ENCODE measurements at places on chromosomes 3 and 15.

- DNase-seq: no peak
Observed at GRCh38 chr3:159857840-159858239, 130.8 kb upstream of the IL12A start.

DNA sequence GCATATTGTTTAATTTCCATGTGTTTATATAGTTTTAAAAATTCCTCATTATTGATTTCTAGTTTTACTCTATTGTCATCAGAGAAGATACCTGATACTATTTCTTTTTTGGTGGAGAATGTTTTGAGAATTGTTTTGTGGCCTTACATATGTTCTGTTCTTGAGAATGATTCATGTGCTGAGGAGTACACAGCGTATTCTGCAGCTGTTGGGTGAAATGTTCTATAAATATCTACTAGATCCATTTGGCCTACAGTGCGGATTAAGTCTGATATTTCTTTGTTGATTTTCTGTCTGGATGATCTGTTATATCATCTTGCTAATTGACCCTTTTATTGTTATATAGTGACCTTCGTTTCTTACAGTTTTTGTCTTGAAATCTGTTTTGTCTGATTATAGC is 109.7 kb downstream of the UBE2E2 start:
- no peak for DNase-seq

- no peak for DNase-seq
Observed at GRCh38 chr15:47586653-47587224, 130.6 kb upstream of the SEMA6D start.

GRCh38 chr3:144556392-144556791 is 584.8 kb downstream of the DIPK2A start:
- DNase-seq: no peak

- DNase-seq: no peak
Observed at GRCh38 chr15:39717134-39717533, 65.5 kb downstream of the FSIP1 start.

- DNase-seq: no peak
Observed at GRCh38 chr3:172973799-172974198, 167.2 kb downstream of the SPATA16 start.

DNA sequence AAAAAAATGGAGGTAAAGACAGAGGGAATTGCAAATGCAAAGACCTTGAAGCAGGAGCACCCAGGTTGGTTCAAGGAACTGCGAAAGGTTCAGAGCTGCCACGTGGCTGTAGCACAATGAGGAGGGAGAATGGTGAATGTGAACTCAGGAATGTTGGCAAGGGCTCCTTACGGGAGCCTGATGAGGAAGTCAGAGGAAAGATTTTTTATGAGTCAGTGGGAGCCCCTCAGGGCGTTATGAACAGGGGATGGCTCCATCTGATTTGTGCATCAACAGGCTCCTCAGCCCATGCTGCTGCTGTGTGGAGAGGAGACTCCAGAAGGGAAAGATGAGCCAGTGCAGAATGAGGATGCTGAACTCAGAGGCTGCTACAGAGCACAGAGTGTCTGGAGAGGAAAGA is 194.4 kb downstream of the ARRDC4 start:
- DNase-seq: no peak

GRCh38 chr3:98565237-98565643 is 28.2 kb downstream of the CPOX start:
- DNase-seq: no peak

DNA sequence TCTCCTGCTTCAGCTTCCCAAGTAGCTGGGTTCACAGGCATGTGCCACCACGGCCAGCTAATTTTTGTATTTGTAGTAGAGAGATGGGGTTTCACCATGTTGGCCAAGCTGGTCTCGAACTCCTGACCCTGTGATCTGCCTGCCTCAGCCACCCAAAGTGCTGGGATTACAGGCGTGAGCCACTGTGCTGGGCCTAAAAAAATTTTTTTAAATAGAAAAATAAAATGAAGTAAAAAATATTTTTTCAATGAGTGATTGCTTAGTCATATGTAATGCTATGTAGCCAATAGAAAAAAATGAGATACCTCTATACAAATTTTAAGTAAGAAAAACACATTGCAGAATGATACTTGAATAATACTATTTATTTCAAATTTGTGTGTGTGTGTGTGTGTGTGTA is 27.9 kb upstream of the SLC30A4 start:
- DNase-seq: no peak

DNA sequence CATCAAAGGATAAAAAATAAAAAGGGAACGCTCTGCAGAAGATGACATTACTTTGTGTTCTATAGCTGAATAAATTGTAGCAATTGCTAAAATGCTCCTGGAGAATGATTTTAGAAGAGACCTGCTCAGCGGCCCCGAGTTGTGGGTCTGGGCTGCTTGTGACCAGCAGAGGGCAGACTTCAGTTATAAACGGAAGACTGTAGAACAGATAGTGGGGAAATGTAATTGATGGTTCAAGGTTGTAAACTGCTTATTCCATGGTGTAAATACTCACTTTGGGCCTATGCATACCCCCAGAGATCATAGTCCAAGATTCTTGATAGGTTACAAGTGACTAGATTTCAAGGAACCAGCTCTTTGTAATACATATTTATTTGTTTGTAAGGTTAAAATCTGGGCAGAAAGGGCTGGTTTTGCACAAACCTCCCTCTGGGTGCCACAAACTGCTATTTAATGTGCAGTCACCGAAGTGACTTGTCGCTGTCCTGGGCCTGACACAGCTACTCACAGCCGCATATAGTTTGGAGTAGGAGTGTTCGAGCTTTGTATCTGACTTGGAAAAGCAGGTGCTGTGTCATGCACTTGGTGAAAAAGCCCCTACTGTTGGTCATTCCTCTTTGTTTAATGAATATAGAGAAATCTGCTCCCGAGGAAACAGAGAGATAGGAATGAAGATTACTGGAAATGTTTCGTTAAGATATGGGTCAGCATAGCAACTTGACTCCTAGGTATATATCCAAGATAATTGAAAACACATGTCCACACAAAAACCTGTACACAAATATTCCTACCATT is 34.7 kb upstream of the NDUFB4 start:
- DNase-seq: no peak

GRCh38 chr3:70849911-70850699 is 537.7 kb upstream of the MDFIC2 start:
- no peak for DNase-seq

All from frontal cortex (tissue), 4 donors.